ENCODE measurements at places on chromosomes 5 and 9.
A peak's percentile ranks its signal among the peaks of the same experiment; 100 is the strongest.

- no peak for DNase-seq
Measured at GRCh38 chr9:88697764-88698432, 162.9 kb downstream of the NXNL2 start.

DNA sequence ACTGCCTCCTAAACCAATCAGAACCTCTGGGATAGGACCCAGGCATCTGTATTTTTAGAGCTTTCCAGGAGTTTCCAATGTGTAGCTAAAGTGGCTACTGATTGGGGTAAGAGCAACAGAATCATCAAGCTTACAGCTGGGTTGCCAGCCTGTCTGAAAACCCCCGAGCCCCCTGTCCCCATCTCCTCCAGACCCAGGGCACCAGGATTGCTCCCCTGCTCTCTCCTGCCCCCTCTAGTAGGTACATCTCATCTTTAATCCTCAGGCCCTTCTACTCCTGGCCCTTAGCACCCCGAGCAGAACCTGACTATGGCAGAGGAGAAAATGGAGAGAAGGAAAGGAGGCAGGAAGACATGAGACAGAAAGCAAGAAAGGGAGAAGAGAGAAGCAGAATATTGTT lies 204.9 kb downstream of the GABBR2 start:
- DNase-seq = no peak

GRCh38 chr5:42960506-42960905 lies 79.6 kb downstream of the ANXA2R start:
- DNase-seq = no peak

DNA sequence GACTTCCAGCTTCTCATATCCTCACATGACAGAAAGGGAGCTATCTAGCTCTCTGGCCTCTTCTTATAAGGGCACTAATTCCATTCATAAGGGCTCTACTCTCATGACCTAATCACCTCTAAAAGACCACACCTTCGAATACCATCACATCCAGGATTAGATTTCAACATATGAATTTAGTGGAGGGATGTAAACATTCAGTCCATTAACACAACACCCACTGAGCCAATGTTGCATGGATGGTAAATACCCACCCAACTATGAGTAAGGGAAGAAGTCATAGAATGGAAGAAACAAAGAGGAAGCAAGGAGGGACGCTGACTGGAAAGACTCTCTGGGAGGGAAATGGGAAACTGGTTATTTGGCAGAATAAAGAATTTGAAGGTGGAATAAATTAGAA lies 112.6 kb upstream of the CCDC112 start:
- DNase-seq = no peak

DNA sequence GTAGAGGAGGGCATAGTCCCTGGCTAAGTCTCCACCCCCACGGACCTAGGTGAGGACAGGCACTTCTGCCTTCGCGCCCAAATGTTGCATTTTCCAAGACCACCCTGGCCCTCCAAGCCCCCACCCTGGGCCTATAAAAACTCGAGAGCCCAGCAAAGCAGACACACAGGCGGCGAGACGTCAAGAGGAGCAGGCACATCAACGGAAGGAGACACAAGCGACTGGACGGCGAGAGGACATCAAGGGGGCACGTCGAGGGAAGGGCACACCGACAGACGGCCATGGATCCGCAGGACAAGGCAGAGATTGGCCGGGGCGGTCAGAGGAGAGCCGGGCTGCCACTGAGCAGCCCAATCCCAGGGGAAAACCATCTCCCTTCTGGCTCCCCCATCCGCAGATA lies 348.0 kb downstream of the MTRR start:
- no peak for DNase-seq

DNA sequence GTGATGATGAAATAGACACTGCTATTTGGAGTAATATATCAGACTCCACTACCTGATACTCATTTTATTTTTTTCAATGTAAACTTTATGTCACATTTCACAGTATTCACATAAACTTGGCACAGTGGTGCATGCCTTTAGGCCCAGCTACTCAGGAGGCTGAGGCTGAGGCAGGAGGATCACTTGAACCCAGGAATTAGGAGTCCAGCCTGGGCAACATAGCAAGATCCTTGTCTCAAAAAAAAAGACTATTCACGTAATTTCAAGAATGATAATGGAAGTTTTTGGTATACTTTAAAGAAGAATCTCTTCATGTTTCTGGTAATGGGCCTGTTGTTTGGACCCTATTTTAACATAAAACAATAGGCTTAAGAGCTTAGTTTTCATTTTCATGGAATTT lies 47.4 kb downstream of the SLC25A51 start:
- DNase-seq = no peak

GRCh38 chr5:56580864-56581263 lies 234.5 kb upstream of the MAP3K1 start:
- no peak for DNase-seq

- peak; percentile 65 for DNase-seq
Measured at GRCh38 chr5:78544561-78545201, 103.9 kb downstream of the LHFPL2 start.

- no peak for DNase-seq
Measured at GRCh38 chr5:125006011-125006685, 259.7 kb upstream of the ZNF608 start.

GRCh38 chr5:120988941-120989340 lies 524.8 kb downstream of the PRR16 start:
- DNase-seq = no peak

DNA sequence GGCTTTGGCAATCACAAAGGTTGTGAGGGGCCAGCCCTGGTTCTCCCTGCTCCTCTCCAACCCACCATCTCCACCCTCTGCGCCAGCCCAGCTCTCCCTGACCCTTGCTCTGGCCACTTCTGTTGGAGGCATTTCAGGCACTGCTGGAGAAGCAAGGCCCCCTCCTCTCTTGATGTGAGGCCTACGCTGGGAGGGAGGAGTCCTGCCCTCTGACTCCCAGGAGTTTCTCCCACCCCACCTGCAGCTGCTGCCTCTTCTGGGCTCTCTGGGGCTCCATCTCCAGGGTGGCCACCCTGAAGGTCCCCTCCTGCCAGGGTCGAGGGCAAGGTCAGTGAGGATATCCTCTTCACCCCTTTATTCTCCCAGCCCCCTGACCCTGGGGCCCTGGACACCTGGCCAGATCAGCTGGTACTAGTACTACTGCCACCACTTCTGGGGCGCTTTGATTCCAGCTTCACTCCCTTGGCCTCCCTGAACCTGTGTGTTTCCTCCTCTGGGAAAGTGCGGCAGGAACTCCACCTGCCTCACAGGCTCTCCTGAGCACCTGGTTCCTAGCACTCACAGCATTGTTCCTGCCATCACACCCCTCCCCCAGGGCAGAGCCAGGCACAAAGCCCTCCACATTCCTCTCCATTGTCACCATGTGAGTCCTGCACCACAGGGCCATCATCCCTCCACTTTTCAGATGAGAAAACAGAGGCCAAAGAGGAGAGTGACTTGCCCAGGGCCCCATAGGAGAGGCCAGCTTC lies 23.8 kb upstream of the TDRD7 start:
- DNase-seq = no peak

- DNase-seq = no peak
Measured at GRCh38 chr9:35203528-35203927, 41.7 kb downstream of the UNC13B start.

DNA sequence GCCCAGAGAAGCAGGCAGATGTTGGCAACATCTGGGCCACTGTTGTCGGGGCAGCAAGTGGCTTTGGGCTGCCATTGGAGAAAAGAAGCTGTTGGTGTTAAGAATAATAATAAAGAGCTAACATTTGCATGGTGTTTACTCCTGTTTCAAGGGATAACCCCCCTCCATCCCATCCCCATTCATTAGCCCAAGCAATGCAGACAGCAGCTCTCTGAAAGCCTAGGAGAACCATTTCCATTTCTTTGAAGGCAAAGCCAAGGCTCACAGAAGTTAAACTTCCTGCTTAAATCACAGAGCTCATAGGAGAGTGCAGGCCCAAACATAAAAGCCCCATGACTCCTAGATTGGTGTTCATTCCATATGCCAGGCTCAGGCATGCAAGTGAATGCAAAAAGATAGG lies 175.4 kb downstream of the ASTN2 start:
- no peak for DNase-seq

DNA sequence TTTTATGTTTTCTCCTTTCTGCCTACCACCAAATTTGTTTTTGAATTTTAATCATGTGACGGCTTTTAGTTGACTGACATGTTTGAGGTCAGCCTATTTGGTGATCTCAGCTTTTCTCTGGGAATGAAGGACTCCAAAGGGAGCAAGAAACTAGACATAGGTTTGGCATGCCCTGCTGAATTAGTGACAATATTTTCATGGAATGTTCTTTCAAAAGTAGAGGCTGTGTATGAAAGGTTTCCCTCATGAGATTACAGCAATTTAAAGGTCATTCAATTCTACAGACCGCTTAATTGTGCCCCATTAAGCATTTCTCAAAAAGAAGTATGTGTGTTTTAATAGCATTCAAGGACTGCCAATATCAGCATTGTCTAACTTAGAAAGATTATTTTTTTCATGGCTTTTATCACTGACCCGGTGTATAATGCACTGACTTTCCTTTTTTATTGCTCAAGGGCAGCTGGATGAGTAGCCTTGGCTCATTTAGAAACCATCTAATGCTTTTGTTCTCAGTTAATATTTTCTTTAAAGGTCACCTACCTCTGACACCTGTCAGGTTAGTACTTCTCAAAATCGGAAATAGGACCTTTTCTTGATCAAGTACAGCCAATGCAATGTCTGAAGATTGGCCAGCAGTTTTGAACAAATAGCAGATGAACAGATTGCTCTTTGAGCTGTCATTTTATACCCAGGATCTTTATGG lies 8.1 kb upstream of the MLLT3 start:
- DNase-seq = peak; percentile 35

DNA sequence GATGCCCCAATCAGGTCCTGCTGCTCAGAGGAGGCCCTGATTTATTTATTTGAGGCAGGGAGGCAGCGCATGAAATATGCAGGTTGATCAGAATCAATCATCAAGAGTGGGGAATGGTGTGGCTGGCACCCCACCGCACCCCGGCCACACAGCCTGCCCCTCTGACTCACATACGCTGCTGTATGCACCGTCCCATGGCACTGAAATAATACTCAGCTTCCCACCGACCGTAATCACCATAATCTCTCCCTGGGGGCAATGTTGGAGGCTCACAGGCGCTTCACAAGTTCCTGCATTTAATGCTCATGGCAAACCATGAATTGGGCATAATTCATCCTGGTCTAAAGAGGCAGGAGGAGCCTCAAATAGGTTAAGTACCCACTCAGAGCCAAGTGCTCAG lies 141.2 kb upstream of the TBC1D2 start:
- DNase-seq = no peak

DNA sequence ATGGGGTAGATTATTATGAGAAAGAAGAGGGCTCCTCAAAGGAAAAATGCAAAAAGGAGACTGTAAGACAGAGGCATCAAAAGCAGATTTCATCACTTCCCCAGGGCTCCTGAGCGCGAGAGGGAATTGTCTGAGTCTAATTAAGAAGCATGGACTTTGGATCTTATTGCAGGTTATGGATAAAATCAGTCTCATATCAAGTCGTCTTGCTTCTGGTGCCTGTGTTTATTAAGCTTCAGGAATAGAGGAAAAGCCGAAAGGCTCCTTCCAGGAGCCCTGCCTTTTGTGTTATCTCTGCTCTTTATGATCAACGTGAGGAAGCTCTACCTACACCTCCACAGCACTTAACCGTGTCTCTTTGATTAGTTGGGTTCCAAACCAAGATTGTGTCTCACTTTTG lies 25.0 kb upstream of the SEMA5A start:
- no peak for DNase-seq

- peak; percentile 34 for DNase-seq
Measured at GRCh38 chr5:154465169-154465568, 12.9 kb downstream of the HAND1 start.

GRCh38 chr5:137320056-137321045 lies 178.8 kb downstream of the SPOCK1 start:
- peak; percentile 75 for DNase-seq

GRCh38 chr5:74042959-74043358 lies 417.0 kb downstream of the ARHGEF28 start:
- DNase-seq = peak; percentile 70

- no peak for DNase-seq
Measured at GRCh38 chr5:146005264-146005663, 68.9 kb downstream of the SH3RF2 start.

DNA sequence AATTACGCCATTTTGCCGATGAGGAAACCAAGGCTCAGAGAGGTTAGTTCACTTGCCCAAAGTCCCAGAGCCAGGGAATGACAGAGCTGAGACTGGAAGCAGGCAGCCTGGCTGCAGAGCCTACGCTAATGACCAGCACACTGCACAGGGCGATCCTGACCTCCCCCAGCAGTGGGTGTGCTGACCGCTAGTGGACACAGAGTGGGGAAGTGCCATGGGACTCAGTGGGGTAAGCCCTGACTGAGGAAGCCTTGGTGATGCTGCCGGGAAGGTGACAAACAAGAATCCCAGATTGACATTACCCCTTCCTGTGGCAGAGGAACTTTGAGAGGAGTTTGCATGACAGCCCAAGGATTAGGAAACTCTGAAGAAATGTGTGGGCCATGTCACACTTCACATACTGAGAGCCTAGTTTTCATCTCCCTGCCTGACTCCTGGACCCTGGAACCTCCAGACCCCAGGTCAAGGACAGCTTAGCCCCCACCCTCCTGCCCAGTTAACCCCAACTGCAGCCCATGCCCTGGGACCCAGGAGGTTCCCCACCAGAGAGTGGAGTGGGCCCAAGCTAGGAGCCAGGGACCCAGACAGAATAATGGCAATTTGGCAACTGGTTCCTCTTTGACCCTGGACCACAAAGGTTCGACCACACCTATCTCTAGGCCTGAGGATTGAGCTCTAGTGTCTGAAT lies 19.7 kb upstream of the CSF1R start:
- peak; percentile 7 for DNase-seq

GRCh38 chr5:92401-93220 lies 643 bp downstream of the PLEKHG4B start:
- no peak for DNase-seq

DNA sequence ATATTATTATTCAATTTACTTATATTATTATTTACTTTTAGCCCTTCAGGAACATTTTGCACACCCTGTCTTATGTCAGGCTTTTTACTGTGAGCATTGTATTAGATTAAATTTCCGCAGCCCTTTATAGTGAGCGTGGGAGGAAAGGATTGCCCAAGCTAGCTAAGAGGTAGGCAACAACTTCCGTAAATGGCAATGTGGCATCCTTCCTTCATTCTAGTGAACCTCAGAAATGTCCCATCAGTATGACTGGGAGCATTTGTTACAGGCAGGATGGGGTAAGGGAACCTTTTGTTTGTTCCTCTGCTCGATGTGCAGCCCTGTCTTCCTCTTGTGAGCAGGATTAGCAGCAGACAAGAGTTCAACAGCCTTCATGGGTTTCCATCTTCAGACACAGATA lies 6.2 kb upstream of the CD180 start:
- no peak for DNase-seq

- DNase-seq = peak; percentile 28
Measured at GRCh38 chr5:133421394-133421793, 190.9 kb downstream of the FSTL4 start.

GRCh38 chr9:23820451-23821374 lies 5.3 kb downstream of the ELAVL2 start:
- no peak for DNase-seq

- peak; percentile 81 for DNase-seq
Measured at GRCh38 chr9:97703437-97704344, 6.6 kb upstream of the XPA start.

All from AG20443 (cell line).